ENCODE measurements at places on chromosomes 7 and 10.
A peak's percentile ranks its signal among the peaks of the same experiment; 100 is the strongest.

- DNase-seq = peak; percentile 5
These were observed 148.7 kb downstream of the C7orf25 start for GRCh38 chr7:42763137-42763551.

GRCh38 chr10:132113206-132113605 lies 47.5 kb downstream of the JAKMIP3 start:
- DNase-seq = no peak

- no peak for DNase-seq
These were observed 250.6 kb upstream of the KLF6 start for GRCh38 chr10:4035599-4035945.

DNA sequence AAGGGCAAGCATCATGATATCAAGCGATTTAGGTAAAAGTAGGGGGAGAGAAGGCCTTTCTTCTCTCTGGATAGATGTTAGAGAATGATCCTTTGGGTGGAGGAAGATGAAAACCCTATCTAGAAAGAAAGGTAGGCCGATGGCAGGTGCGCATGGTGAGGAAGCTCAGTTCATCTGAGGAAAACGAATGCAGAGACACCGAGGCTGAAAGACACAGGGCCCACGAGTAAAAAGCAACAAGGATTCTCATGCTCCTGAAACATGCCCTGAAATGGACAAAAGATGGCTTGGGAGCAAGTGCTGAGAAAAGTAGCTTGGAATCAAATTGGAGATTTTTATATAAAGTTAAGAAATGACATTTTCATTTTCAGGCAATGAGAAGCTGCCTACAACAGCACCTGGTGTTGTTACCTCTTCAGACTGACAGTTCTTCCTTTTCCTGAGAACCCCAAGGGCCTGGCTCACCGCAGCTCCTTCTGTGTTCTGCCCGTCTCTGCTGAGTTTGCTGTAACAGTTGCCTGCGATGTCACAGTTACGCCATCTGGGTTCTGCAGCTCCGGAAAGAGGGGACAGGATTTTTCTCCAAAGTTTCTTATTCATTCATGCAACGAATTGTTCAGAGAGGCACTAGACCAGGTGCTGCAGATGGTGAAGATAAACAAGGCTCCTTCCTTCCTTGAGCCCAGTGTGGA lies 402.0 kb upstream of the KLF6 start:
- no peak for DNase-seq

- DNase-seq = no peak
These were observed 280.4 kb upstream of the TCERG1L start for GRCh38 chr10:131591936-131592335.

- DNase-seq = no peak
These were observed 57.6 kb downstream of the NKX6-2 start for GRCh38 chr10:132728321-132728720.

- no peak for DNase-seq
These were observed 42.9 kb downstream of the CHRM2 start for GRCh38 chr7:136911344-136911743.

DNA sequence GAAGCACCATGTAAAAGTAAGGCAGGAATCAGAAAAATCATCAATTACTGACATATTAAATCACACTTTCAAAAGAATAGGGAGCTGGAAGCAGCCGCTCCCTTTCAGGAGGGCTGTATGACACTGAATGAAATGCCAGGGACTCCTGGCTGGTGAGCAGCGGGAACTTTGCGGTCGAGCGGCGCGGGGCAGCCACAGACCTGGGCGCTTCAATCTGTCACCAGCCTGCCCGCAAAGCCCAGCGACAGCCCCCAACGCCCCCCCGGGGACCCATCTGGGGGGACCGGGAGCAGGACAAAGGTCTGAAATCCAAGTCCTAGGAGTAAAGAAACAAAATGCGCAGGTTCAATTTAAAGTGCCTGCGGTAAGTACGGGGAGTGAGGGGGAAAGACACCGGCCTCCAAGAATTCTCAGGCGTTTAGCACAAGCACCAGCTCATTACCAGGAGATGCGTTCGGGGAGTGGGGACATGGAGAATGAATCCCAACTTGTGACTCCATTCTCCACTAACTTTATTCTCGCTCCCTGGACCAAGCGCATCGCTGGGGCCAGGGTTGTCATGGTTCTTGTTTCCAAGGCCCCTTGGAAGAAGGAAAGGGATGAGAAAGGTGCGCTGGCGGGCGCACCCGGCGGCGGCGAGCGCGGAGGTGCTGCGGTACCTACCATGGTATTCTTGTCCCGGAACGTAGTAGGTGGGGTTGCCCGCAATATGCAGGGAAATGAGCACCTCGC lies 824 bp downstream of the RELN start:
- DNase-seq = no peak

All from activated CD4-positive, alpha-beta T cell treated with anti-CD3 and anti-CD28 coated beads, Interleukin-2, amount 50 U/mL, for 48 hours (primary cell).